EH (cell line): ENCODE measurements at places on chromosomes 5 and 9.

GRCh38 chr5:163089926-163090325, 347.5 kb upstream of the CCNG1 start:
- DNase-seq: no peak

- no peak for DNase-seq
Measured at GRCh38 chr9:107710546-107710945, 221.0 kb upstream of the KLF4 start.

- DNase-seq: no peak
Measured at GRCh38 chr5:123351240-123351639, 72.0 kb downstream of the CEP120 start.

- DNase-seq: no peak
Measured at GRCh38 chr9:114450833-114451706, 54.2 kb downstream of the WHRN start.

- DNase-seq: no peak
Measured at GRCh38 chr9:96605328-96605727, 14.3 kb downstream of the CDC14B start.

GRCh38 chr9:133151041-133151440, 12.7 kb downstream of the GBGT1 start:
- no peak for DNase-seq
